ENCODE measurements at places on chromosomes 7 and 10.

DNA sequence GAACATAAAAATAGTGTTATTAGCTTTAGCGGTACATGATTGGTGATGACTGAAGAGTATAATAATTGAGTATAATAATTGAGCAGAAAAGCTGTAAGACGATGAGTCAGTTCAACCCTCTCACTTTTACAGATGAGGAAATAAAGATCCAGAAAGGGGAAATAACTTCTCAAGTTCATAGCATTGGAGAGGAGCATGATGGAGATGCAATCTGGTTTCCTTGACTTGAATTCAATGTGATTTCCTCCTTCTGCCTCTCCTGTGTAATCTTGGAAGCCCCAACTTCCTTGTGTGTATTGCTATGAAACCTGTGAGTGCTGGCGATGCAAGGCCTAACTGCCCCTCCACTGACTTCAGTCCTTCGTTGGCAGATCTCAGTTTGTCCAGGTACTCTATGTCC is 265.1 kb downstream of the LRMDA start:
- no peak for DNase-seq

DNA sequence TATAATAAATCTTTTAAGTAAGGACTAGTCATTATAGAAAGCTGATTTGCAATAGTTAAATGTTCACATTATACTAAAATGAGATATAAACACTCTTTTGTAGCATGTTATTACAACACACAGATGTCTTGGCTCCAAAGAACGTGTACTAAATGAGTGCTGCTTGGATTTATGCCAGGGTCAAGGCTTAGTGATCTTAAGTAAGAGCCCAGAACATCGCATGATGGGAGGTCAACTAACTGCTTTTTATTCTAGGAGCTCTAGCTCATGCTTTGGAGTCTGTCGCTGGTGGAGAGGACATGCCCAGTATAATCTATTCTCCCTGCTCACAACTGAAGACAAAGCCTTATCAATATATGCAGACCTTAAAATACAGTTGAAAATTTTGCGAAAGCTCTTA is 315.1 kb downstream of the BBS9 start:
- DNase-seq: no peak

DNA sequence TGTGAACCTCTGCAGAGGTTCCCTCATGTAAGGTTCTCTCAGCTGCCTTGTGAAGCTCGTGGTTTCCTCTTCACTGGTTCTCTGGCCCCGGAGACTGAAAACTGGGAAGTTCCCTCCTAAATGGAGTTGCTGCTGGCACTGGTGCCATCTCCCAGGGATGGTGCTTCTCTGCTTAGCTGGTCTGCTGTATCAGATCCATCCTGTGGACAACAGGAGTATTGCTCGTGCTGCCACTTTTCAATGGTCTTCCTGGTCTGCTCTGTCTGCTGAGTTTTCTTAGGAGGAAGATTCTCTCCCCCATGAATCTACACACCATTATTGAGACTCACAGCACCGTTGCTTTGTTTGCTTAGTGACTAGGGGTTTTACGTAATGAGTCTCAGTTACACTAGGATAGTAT is 247.8 kb downstream of the OTUD1 start:
- DNase-seq: no peak

DNA sequence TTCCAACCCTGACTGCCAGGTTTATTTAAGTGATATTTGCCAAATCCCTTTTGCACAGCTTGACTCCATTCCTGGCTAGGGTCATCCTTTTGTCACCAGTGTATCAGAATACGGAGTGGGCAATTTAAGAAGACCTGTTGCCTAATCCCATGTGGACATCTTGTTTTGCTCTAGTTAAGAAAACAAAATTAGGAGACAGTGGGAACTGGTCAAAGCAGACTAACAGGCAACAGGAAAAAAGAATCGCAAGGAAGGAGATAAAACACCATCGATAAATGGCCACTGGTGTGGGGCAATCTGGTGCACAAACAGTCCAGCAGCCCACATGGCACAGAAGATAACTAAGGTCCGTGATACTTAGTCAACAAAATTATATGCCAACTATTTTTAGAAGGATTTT is 21.4 kb downstream of the KDM7A start:
- no peak for DNase-seq

GRCh38 chr7:130990178-130990832 is 256.3 kb upstream of the KLF14 start:
- no peak for DNase-seq

DNA sequence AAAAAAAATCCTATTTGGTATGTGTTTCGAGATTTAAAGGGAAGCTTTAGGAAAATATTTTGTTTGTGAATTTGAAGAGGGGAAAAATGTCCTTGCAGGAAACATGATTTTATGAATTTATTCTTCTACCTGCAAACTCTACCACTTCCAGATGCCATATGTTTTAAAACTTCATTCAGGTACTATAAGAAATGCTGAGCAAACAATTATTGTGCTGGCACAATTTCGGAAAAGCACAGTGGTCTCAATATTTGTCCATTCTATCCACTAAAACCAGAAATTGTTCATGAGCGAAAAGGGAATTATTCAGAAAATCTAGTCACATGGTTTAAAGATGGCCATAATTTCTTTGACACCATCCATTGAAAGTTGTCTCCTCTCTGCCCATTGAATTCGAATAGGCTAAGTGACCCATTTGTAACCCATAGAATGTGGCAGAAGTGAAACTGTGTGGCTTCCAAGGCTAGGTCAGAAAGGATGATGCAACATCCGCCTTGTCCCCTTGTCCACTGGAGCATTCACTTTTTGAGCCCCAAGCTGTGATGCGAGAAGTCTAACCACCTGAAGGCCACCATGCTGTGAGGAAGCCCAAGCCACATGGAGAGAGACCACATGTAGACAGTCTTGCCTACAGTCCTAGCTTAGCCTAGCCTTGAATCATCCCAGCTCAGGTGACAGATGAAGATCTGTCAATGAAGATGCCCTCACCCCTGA is 189.8 kb upstream of the PRKCQ start:
- DNase-seq: no peak

- no peak for DNase-seq
These were observed 2.8 kb downstream of the RBP3 start for GRCh38 chr10:47350671-47351640.

GRCh38 chr7:141675436-141676215 is 26.3 kb downstream of the DENND11 start:
- DNase-seq: no peak

- no peak for DNase-seq
These were observed 74.3 kb upstream of the PCBD1 start for GRCh38 chr10:70962686-70963085.

DNA sequence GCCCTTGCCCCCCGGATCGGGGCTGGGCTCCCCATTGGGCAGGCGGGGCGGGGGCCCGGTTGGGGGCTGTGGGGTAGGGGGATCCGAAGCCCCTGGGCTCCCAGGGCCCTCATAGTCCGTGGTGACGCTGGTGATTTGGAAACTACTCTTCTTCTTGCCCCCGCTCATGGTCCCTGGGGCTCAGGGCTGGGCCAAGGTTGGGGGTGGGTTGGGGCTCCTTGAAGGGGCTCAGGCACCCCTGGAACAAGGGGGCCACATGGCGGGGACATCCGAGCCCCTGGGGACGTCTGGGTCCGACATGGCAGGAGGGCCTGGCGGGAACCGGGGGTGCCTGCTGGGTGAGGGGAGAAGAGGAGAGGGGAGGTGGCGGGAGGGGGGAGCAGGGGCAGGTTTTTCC is 1.1 kb downstream of the TSC22D4 start:
- DNase-seq: no peak

GRCh38 chr10:84184517-84184916 is 9.8 kb upstream of the CDHR1 start:
- no peak for DNase-seq

DNA sequence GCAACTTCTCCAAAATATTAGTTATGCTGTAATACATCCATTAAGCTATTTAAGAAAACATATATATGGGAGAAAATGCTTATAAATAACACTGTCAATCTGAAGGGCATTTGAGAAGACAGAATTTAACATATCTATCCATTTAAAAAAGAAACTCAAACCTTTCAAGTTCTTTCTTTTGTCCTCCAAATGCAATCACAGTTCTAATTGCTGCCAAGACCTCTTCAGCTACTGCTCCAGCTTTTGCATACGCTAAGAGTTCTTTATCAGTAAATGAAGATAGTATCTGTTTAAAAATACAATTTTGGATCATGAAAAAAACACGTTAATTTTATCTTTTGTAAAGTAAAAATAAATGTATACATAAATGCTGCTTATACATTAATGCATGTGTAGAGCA is 39.6 kb downstream of the ABCB1 start:
- no peak for DNase-seq

- DNase-seq: no peak
These were observed 16.8 kb upstream of the RAMP3 start for GRCh38 chr7:45140827-45141226.

- DNase-seq: peak; percentile 49
These were observed 48.8 kb upstream of the CARD11 start for GRCh38 chr7:3092468-3092867.

DNA sequence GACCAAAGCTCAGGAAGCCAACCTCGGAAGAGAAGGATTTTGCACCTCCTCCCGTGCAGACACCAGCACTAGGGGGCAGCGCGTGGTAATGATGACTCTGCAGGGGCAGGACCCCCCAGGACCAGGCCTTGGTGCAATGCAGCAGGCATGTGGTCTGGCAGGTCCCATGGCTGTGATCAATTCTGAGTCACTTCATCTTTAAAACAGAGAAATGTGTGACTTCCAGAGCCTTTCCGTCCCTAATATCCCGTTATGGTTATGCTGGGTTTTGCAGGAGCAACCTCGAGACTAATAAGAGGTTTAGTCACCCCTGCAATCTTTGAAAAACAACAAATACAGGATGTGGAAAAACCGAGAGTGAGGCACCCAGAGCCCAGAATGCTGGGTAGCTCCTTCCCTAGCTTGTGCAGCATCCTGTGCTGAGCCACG is 30.2 kb upstream of the GJD4 start:
- DNase-seq: no peak

DNA sequence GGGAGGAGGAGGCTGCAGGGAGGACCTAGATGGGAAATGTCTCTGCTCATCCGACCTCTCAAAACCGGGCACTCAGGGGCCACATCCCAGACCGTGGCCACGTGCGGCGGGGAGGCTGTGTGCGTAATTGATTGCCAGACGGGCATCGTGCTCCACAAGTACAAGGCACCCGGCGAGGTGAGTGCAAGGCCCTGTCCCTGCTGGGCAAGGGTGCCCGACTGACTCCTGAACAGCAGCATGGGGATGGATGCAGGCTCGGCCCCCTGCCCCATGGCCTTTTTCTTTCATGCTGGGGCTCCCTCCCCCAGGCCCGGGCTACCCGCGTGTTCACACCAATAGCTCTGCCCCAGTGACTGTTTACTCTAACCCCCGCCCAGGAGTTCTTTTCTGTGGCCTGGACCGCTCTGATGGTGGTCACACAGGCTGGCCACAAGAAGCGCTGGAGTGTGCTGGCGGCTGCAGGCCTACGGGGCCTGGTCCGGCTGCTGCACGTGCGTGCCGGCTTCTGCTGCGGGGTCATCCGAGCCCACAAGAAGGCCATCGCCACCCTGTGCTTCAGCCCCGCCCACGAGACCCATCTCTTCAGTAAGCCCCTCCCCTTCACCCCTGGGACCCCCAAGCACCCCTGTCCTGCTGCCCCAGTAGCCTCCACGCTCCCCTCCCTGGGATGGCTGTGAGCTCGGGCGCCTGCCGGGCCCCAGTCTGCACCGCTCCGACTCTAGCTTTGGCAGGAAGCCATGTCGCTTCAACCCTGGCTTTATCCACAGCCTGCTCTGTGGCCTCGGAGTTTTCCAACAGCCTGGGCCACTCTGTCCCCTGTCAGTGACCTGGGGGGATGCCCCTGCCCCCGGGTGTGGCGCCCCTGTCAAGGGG is 3.9 kb downstream of the LRWD1 start:
- DNase-seq: no peak

DNA sequence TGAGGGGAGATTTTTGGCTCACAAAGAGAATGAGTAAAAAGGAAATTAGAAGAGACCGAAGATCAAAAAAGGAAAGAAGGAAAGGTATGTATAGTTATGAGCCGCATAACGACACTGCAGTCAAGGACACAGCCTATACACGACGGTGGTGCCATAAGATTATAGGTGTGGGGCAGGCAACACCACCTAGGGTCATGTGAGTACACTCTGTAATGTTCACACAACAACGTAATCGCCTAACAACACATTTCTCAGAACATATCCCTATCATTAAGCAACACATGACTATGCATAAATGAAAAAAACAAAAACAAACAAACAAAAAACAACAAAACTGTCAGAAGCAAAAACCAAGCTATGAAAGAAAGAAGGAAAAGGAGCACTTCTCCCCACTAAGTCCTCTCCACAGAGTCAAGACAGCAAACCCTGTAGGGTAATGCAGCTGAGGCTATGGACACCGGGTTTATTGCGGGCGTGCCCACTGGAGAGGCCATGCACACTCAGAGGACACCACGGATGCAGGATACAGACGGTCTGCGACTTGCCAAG is 45.1 kb downstream of the PIP4K2A start:
- DNase-seq: no peak

DNA sequence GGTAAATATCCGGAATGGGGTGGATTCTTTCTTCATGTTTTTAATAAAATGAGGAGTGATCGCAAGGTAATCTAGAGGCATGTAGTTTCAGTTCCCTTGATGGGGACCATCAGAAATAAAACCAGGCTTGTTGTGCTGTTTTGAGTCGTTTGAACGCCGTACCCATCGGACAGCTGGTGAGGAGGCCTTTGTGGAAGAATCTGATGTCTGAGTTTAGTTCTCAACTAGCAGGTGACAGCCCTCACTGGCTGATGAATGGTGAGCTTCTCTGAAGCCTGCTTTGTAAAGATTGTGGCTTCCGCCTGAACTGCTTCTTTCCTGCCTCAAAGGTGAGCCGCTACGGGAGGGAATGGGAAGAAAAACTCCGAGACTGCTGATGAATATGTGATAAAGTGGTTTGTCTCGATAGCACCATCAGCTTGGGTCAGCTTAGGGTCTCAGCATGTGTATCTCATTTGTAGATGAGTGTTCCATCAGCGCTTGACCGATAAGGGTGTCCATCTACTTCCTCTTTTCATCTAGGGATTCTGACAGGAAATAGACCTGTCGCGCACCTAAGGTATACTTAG is 977 bp downstream of the TMEM248 start:
- peak; percentile 10 for DNase-seq

DNA sequence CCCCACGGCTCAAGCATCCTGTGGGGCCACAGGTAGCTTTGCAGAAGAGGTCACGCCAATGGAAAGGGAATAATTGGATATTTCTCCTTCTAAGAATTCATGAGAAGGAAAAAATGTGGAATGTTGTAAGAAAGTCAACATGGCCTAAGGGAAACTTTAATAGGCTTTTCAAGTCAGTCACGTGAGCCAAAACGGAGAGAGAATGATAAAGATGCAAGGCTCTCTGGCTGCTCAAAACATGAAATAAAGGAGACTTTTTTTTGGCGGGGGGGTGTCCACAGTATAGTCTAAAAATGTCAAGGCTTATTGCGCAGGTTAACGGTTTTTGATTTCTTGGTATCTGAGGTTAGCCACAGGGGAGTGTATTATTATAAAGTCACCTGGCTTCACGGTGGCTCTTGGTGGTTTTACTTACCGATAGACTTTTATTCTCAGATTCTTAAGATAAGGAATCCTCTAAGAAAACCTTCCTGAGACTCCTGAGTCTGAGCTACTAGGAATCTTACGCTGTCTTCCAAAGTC is 148.1 kb downstream of the ARHGAP21 start:
- no peak for DNase-seq
